Non-pigmented ciliary epithelial cell (primary cell): ENCODE measurements at places on chromosomes 7 and 10.

- DNase-seq: no peak
These were observed 457 bp downstream of the ACADSB start for GRCh38 chr10:123009105-123009820.

DNA sequence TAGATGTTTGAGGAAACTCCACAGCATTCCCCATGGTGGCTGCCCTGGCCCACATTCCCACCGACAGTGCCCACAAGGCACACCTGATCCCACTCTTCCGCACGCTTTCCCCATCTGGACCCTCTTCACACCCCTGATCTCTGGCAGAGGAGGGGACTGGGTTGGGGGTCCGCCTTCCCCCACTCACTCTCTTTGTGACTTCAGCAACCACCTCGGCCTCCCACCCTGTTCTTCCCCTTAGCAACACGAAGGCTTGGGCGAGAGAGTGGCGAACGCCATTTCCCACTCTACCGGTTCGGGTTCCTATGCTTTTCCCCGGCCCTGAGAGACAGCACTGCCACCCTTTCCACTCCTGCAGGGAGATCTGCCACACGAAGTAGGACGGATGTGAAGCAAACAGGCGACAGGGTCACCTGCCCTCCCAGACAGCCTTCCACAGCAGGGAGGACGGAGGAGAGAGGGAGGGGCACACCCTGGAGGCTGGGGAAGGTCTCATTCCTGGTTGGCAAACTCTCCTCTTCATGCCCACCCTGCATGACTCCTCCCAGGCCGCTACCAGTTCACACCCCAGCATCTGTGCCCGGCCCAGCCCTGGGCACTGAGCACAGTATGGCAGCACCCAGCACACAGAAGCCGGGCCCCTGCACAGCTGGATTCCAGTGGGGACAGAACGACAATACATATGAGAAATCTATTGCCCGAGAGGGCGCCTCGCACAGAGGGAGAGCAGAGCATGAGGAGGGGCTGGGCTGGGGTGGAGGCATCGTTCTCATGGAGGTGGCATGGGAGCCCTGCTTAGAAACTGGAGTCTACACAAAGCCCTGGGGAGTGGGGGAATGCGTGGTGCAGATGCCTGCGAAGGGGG lies 93.5 kb downstream of the PAXIP1 start:
- no peak for DNase-seq

DNA sequence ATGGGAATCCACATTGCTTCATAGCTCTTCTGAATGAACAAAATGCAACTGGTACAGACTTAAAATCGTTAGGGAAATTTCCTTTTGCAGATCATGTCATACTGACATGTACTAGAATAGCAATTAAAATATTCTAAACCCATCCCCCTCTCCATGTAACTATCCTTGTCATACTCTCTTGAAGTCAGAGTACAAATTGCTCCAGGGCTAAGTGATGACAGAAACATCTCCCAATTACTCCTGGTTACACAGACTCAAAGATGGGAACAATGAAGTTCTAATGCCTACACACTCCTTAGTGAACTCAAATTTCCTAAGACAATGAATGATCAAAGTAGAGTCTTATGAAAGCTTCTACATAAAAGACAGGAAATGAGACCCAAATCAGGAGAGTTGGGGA lies 87.2 kb downstream of the PDE1C start:
- DNase-seq: no peak

DNA sequence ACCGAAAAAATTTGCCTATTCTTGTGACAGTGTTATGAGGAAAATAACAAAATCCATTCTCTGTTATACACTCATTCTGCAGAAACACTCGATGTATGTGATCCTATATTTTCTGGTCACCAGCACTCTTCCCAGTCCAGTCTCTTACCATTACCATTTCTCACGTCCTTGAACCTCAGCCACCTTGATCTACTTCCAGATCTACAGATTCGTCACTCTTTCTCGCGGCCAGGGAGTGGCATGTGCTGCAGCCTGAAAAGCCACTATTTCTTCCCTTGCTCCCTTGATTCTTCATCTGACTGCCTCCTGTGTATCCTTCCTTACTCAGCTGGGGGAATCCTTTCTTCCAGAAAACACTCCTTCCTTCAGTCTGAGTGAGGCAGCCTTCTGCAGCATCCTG lies 14.1 kb upstream of the TAF3 start:
- no peak for DNase-seq

DNA sequence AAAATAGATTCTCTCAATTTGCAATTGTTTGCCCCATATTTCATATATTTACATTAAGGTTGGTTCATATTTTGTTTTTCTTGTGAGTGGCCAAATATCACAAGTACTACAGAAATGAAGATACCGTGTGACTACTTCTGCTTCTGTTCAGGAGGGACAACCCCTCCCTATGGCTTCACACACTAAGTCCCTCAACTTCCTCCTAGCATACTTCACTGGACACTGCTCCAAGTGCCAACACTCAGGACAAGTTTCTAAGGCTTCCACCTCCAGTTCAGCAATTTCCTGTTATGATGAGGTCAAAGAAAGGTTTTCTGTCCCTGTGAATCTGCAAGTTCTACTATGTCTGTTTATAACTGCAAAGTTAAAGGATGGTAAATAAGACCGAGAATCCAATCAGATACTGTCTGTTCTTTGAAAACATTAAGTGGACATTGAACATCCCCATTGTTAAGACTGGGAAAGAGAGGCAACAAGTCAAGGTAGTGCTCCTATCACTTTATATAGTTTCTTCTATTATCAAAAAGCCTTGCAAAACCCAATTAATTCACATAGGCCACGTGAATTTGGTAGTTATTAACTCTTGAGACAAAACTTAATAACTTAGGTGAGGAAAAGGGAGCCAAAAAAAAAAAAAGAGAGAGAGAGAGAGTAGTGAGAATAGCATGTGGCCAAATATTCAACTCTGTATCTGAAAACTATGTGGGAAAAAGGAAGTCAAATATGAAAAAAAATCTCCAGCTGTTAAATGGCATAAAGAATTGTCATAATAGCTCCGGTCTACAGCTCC lies 81.3 kb upstream of the DKK1 start:
- DNase-seq: no peak

DNA sequence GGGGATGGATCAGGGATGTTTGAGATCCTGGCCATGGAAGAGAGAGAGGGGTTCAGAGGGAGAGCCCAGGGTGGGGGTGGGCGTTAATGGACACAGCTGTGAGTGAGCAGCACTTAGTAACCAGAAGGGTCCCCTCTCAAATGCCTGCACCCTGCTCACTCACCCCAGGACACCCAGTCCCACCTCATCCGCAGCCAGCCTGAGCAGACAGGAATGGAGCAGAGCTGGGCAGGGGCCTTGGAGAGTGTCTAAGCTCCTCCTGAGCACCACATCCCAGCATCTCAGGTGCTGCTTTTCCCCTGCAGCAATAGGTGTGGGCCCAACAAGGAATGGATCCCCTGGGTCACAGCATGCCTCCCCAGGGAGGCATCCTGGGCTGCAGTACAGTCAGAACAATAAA lies 5.3 kb downstream of the FAM24A start:
- DNase-seq: no peak

- DNase-seq: no peak
These were observed 231.2 kb upstream of the STK17A start for GRCh38 chr7:43351683-43352082.

- DNase-seq: no peak
These were observed 60.8 kb downstream of the RHOBTB1 start for GRCh38 chr10:60883187-60883586.
